ENCODE measurements at places on chromosomes 4 and X.

DNA sequence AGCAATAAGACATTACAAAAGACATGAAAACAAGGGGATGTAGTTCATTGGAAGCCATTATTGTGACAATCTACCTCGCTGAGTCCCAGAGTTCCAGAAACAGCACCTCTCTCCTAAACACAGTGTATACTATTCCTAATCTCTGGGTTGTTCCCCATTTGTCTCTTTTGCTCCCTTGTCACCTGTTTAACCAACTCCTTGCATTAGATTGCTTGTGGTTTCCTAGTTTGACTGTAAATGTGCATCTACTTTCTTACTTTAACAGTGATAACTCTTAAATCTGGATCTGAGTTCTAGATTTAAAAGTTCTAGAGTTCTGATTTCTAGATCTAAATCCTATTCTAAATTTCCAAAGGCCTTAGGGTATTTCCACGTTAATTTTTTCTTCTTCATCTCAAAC, 71.6 kb upstream of the TET2 start:
- no peak for DNase-seq

GRCh38 chrX:17411205-17411604, 36.2 kb downstream of the NHS start:
- no peak for DNase-seq

DNA sequence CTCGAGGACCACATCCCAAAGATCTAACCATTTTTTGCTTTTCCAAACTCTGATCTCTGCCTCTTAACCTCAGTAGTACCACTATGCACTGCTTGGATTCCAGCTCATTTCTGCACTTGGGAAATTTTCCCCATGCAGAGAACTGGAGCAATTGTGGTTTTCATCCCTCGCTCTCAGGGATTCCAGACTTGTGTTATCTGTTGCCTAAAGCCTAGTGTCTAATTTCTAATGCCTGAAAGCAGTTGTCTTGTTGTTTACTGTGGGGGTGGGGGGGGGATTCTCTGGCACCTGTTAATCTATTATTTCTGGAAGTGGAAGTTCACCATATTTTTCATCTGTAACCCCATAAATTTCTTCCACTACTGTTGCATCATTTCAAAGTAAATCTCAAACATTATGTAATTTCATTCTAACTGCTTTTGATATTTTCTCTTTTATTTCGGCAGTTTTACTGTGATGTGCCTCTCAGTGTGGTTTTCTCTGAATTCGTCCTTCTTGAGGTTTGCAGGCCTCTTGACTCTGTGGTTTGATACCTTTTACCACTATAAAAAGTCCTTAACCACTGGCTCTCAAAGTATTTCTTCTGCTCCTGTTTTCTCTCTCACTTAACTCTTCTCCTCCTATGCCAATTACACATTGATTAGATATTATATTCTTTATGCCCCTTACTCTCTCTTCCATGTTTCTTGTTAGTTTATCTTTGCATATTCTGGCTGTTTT, 205.6 kb upstream of the EOLA2 start:
- no peak for DNase-seq

DNA sequence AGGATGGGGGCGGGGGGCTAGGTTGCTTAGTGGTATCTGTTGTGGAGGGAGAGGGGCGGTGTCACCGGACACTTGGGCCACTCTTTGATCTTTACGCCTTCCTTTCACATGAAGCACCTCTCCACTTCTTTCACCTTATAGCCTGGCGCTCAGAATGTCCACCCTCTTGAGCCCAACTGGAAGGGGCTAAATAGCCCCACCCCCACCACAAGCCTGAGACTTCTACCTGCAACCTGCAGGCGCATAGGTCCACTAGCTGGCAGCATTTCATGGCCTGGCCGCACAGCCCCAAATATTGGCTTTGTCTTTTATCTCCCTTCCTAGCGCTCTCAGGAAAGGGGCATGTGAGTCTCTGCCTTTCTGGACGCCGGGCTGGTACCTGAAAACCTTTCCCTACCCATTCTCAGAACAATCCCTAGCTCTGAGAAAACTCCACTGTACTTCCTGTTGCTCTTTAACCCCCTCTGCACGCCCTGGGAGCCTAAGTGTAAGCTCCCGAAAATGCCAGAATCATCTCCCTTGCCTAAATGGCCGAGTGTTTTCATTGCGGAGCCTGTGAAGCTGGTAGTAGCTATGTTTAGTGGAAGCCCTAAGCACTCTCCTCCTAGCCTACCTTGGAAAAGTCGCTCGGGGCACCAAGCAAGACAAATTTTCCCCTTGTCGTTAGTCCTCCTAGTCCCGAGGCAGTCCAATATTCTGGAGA, 1.2 kb upstream of the TRPC5 start:
- no peak for DNase-seq

DNA sequence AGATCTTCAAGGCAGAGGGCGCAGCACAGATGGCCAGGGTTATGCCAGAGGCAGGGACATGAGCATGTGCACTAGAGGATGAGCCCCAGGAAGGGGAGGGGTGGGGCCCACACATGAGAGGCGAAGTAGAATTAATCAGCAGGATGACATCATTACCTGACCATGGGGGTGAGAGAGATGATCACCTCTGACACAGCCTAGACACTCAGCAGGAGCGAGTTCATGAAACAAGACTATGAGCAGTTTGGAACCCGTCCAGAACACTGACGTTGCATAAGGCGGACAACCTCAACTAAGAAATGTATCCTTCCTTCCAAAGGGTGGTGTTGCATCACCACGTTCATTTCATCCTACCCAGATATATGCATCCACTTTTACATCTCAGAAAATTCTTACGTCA, 446.7 kb upstream of the TENM3 start:
- no peak for DNase-seq

GRCh38 chrX:15298201-15298600, 17.2 kb downstream of the ASB11 start:
- no peak for DNase-seq

- no peak for DNase-seq
These were observed 74.1 kb downstream of the EVC start for GRCh38 chr4:5784960-5785611.

DNA sequence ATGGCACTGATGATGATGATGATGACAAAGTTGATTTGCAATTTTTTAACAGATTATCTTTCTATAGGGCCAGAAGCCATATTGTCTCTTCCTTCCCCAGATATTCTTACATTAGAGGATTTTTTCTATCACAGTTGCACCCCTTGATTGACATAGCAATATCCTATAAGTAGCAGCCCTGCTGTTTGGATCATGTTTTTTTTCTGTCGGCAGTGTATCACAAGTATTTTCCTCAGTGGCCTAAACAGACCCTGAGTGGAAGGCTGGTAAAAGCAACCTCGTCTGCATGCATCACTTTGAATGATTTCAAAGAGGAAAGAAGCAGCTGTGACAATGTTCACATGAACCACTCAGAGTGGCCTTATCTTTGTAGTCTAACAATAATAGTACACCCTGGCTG, 41.0 kb downstream of the FAT4 start:
- DNase-seq, result no peak

DNA sequence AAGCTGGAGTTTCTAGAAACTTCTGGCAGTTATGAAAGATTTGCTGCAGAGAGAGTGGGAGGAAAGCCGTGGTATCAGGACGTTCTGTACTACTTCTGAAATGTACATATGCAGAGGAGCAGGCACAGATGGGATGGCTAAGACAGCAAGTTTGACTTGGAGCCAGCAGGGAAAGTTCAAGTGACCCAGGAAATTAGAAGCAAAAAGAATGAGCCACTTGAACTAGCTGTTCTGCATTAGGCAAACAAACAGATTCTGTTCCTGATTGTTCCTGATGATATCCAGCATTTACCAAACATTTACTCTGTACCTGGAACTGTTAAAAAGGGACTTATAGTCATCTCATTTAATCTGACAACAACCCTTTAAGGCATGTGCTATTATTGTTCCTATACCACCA, 41.4 kb upstream of the CXCL13 start:
- DNase-seq, result no peak

DNA sequence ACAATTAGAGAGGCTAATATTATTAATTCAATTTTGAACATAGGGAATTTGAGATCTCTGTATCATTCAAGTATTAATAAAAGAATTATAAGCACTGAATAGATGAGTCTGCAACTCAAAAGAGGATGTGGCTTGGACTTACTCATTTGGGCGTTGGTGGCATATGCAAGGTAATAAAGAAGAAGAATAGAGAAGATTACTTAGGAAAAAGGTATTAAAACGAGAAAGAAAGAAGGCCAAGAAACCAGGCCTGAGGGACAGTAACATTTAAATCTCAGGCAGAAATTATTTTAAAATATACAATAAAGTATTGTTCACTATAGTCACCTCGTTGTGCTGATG, 383.0 kb upstream of the INTU start:
- no peak for DNase-seq

Measured in central memory CD4-positive, alpha-beta T cell (primary cell).